ENCODE measurements at places on chromosomes 5 and 9.

- no peak for DNase-seq
These were observed 277.9 kb downstream of the GAS1 start for GRCh38 chr9:86669422-86669821.

DNA sequence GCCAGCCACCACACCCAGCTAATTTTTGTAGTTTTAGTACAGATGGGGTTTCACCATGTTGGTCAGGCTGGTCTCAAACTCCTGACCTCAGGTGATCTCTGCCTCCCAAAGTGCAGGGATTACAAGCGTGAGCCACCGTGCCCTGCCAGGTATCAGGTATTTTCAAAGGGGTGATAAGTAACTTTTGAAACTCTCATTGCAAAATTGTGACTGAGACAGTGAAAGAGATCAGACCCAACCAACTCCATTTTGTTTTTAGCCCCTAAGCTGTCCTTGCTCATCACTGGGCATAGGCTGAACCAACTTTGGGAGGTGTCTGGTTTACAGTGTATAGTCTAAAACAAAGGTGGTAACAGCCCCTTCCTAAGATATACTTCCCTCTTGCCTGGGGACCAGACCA lies 29.3 kb downstream of the UNC13B start:
- DNase-seq: no peak

DNA sequence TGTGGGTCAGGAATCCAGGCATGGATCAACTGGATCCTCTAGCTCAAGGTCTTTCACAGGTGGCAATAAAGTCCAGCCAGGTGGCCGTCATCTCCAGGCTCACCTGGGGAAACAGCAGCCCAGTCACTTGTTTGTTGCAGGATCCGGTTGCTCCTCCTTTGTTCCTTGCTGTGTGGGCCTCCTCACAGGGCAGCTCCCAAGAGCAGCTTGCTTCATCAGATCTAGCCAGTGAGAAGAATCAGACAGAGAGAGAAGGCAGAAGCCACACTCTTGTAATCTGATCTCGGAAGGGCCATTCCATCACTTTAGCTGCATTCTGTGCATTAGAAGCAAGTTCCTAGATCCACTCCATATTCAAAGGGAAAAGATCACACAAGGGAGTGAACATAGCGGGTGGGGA lies 3.2 kb upstream of the HSD17B3 start:
- DNase-seq: no peak

DNA sequence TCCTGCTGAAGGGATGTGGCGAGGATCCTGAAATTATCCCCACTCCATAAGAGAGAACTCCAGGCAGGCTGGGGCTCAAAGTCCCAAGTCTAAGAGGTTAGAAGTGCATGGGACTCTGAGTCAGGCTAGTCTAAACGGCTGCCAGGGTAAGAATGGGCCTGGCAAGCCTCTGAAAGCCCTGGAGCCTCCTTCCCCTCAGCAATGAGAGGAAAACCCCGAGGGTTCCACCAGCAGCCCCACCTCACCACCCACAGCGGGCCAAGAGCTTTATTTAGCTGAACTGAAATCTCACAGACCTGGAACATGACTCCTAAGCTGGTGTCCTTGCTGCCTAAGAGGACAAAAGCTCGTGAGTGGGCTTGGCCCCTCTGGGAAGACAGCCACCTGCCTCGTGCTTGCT lies 135.5 kb downstream of the SEC61B start:
- DNase-seq: no peak

DNA sequence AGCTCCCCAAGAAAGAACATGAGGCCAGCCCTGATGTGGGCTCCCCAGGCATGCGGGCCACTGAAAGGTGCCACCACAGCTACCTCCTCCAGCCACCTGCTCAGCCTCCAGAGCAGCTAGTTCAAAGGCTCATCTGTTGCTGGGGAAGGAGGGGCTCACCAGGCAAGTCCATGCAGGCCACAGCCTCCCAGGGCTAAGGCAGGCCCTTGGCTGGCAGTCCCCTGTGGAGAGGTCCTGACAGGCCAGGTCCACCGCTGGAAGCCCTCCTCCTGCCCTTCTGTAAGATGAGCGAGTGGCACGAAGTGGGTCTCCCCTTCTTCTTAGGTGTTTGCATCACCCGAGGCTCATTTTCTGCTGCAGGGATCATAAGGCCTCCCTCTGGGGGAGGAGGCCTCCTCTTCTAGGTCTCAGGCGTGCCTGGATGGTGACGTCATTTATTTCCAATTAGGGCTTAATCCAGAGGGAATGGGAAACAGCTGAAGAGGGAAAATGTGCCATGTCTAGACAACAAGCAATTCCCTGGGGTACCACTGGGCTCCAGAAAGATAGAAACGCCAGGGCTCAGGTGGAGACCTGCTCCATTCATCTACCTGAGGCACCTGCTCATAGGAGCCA lies 91.6 kb downstream of the CFAP90 start:
- DNase-seq: peak; percentile 25

GRCh38 chr5:74109344-74109743 lies 483.3 kb downstream of the ARHGEF28 start:
- DNase-seq: no peak

DNA sequence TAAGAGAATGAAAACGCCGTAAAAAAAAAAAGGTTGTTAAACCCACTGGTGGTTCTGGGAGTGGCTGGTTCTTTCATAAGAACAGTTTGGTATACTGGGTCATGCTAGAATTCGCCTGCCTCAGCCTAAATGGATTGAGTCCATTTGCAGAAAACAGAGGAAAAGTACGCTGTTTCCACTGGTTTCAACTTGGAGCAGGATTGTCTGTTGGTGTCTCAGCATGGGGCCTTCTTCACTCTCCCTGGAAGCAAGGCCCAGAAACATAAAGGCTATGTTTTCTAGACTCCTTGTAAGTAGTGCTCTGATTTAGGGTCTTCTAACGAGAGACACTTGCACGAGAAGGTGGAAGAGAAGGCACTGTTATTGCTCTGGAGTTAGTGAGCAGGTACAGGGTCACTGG lies 116.9 kb upstream of the MTAP start:
- DNase-seq: no peak

DNA sequence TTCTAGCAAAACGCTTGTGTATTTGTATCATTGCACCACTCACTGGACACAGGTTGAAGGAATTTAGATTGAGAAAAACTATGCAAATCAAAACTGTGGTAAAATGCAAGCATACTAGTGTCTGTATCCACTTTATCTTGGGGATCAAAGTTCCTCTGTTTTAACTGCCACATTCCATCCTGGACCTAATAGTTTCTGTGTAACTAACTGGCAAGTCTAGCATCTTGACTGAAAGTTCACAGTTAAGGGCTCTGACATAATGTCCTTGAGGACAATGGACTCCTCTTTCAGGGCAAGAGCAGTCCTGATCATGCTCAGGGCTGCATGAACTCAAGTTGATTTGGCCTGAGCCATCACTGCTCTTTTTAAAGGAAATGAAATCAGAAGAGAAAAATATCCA lies 30.7 kb downstream of the NFIB start:
- no peak for DNase-seq

GRCh38 chr5:2899311-2899710 lies 147.8 kb upstream of the IRX2 start:
- no peak for DNase-seq

- no peak for DNase-seq
These were observed 91.8 kb downstream of the NDFIP1 start for GRCh38 chr5:142200387-142200786.

GRCh38 chr5:55231029-55231918 lies 2.1 kb downstream of the CCNO start:
- DNase-seq: peak; percentile 29

DNA sequence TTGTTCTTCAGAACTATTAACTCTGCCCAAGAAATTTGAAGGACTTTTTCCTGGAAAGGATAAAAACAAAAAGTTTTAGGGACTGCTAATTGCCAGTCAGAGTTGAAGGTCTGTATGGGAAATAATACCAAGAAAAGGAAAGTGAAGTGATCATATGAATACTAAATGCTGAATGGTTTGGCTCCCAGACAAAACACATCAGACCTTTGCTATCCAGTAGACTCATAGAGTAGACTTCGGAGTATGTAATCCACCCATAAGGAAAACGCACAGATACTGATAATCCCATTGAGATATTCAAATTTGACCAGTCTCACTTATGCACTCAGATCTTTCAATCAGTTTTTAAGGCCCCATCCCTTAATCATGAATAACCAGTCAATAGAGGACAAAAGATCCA lies 319.0 kb upstream of the PTGER4 start:
- no peak for DNase-seq

GRCh38 chr5:111296570-111296969 lies 72.4 kb downstream of the CAMK4 start:
- no peak for DNase-seq

DNA sequence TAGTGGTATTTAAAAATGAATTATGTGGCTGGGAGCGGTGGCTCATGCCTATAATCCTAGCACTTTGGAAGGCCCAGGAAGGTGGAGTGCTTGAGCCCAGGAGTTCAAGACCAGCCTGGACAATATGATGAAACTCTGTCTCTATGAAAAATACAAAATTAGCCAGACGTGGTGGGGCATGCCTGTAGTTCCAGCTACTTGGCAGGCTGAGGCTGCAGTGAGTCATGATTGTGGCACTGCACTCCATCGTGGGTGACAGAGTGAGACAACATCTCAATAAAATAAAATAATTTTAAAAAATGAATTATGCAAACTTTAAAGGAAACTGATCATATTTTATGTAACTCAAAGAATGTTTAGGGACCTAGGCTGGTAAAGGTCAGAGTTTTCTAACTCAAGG lies 310.8 kb upstream of the DMRT1 start:
- DNase-seq: peak; percentile 76

DNA sequence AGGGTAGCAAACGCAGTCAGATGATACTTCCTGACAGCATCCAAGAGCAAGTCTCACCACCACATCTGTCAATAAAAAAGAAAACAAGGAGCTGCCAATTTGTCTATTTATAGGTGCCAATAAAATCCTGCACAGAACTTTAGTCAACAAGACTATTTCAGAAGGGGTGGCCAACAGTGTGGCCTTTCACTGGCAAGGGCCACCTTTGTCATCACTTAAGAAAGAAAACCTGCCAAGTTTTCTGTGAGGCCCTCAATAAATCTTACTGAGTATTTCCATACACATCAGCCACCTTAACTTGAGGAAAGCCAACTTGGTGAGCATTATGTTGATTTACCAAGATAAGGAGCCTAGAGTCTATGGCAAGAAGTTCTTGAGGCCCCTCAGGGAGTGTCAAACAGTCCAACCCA lies 312.3 kb downstream of the ENC1 start:
- no peak for DNase-seq

GRCh38 chr9:76729980-76730737 lies 34.1 kb upstream of the PCA3 start:
- no peak for DNase-seq

GRCh38 chr9:91101611-91102168 lies 260.0 kb downstream of the AUH start:
- no peak for DNase-seq

DNA sequence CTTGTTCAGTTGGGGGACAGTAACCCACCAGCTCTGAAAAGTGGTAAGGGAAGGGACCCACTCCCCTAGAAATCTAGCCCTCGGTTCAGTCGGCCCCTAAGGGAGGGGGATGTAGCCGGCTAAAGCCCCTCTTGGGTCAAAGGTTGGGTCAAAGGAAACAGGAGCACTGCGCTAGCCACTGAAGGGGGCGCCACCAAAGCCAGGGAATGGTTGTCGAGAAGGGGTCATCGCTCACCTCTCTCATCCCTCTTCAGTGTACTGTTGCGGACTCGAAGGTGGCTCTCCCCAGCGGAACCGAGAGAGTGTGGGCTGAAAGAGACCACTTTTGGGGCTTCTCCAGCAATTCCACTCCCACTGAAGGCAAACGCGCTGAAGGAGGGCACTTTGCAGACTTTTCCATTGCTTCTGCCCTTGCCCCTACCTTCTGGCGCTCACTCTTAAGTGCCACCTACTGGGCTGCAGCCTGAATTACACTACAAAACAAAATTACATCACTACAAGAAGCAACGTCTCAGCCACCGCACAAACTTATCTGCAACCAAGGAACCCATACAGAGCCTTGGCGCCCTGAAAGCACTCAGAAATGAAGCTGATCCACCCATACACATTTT lies 396.9 kb downstream of the PDE4D start:
- DNase-seq: peak; percentile 41

- DNase-seq: no peak
These were observed 60.2 kb downstream of the SLC22A5 start for GRCh38 chr5:132429463-132430440.

DNA sequence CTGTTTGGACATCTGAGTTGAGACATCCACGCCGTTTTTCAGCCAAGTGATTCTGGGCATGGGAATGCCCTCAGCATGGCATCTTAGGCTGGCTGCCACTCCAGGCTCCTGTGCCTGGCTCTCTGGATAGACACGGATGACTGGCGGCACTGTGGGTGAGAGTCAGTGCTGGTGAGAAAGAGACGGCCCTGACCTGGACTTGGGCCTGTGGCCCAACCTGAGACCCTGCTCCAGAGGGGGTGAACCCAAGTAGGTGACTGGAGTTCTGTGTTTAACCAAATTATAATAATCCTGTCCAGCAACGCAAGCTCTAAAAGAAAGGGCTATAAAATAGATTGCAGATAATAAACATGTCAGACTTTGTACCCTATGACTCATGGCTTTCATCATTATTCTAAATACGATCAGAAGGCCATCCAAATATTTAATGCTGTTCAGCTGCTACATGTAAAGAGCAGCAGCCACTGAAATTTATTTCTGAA lies 173.9 kb downstream of the HSPA4 start:
- DNase-seq: peak; percentile 33
